Activated naive CD4-positive, alpha-beta T cell treated with anti-CD3 and anti-CD28 coated beads, Interleukin-2, amount 50 U/mL, for 72 hours (primary cell): ENCODE measurements at places on chromosomes 16 and 17. TPM values are rescaled to one million over a fixed set of nuclear protein-coding genes. Genes with fewer than 3 reads are reported as not detected.

The ASPA gene
- total RNA-seq = 0.16 TPM

The SLC5A10 gene
- total RNA-seq = not detected

The CFAP97D1 gene
- not detected for total RNA-seq

The ABCA3 gene
- total RNA-seq = 1.6 TPM

The CD79B gene
- total RNA-seq = 28.7 TPM

The KRT25 gene
- total RNA-seq = not detected

The INTS2 gene
- total RNA-seq = 31.4 TPM

The ABCA6 gene
- not detected for total RNA-seq

DNA sequence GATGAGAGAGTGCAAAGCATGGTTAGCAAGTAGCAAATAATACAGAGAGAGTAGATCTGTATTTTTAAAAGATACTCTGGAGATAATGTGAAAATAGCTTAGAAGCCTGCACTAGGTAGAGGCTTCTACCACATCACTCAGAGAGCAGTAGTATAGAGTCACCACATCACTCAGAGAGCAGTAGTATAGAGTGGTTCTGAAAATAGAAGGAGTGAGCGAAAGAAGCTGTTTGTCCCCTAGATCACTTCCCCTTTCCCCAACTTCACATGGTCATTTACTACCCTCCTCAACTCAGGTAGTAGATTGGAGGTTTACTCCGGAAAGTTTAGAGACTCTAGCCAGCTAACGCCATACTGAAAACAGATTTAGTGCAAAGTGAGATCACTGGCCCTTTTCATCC, 17.1 kb downstream of the DGKE start:
- DNase-seq = no peak

DNA sequence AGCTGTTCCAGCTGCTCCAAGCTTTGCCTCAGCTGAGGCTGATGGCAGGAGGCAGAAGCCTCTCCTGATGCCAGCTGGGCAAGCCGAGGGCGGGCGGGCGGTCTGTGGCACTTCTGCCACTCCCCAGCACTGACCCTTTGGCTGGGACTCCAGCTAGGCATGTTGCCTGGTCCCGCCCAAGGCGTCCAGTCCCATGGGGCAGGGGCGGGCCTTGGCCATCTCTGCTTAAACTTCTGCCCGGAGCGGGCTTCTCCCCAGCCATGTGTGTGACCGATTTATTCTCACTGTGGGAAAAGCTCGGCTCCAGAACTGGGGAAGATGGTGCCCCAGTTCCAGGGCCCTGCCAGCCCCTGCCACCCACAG, 349.1 kb downstream of the SEC14L1 start:
- no peak for DNase-seq

GRCh38 chr17:66540131-66540781, 237.8 kb downstream of the PRKCA start:
- DNase-seq = no peak

GRCh38 chr17:1153795-1154546, 25.8 kb downstream of the ABR start:
- DNase-seq = no peak

GRCh38 chr17:44318077-44318892, 6.3 kb downstream of the SLC25A39 start:
- no peak for DNase-seq

- no peak for DNase-seq
These were observed 33.0 kb upstream of the FOXJ1 start for GRCh38 chr17:76174037-76174436.

DNA sequence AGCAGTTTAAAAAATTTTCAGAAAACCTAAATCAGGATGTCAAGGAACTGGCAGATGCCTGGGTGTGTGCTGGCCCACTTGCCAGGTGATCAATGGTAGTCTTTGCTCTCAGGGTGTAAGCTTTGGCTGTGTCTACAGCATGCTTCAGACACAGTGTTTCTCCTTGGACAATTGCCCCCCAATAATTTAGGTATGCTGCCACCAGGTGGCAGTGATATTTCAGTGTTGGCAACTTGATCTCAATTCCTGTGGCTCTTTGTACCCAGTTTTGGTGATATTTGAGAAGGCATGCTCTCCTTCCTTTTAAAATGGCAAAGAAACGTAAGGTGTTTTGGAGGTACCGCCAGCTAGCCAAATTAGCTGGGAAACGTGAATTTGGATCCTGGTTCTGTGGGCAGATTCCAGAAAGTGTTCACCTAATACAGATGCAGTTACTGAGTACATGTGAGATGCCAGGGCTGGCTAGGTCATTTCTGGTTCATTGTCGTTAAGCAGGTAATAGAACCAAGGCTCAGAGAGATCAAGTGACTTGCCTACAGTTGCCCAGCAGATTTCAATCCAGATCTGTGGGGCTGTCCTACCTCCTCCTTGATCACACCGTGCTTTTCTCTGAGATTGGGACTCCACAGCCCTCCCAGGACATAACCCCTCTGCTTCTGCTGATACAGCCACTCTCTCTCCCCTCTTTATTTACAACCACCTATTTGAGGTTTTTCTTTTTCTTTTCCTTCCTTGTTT, 155.6 kb upstream of the PLCG2 start:
- DNase-seq = peak; percentile 61

DNA sequence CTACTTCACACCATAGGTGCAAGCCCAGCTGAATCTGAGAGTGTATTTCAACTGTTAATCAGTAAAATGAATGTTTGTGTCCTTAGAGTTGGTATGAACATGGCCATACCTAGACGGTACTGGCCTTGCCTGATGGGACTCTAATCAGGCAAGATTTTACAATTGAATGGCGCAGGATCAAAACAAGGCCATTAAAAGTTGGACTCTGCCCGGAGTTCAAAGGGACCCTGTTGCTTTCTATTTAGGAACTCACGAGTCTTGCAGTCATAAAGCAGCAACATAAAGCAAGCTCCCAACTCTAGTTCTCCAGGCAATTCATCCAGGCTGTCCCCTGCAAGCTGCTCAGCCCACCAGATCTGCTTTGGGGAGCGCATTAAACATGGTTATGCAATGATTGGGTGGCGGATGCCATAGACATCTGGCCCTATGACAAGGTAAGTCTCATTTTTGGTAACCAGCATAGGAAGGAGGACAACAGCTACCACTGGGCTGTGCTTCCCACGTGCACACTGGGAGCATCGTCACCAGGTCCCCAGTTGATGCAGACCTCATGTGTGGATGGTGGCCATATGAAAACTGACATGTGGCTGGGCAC, 8.8 kb downstream of the TMEM186 start:
- no peak for DNase-seq

DNA sequence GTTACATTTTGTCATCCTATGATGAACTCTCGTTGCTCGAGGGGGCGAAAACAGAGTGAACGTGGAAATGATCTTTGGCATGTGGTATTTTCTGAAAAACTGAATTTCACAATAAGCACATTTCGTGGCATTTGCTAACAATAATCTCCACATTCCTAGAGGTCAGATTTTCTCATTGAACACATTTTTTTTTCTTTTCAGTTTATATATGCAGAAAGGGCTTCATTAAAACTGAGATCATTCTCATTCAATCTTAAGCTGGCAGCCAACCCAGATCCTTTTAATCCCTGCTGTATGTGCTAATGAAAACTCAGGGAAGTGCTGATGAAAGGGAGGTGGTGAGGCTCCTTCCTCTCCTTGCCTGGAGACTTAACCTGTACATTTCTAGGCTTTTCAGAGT, 52.6 kb downstream of the PRKCA start:
- DNase-seq = no peak

- DNase-seq = no peak
These were observed 629 bp upstream of the UNC119 start for GRCh38 chr17:28553000-28553505.

GRCh38 chr16:922051-922450, 48.7 kb downstream of the LMF1 start:
- no peak for DNase-seq

- no peak for DNase-seq
These were observed 3.3 kb upstream of the AXIN2 start for GRCh38 chr17:65564793-65565192.

- DNase-seq = no peak
These were observed 29.6 kb downstream of the TEKT5 start for GRCh38 chr16:10665166-10665565.

- DNase-seq = no peak
These were observed at the start of gene CD300LD for GRCh38 chr17:74592087-74592990. Gene CD300LD (minus strand): TSS chr17:74592283. CDS start chr17:74592202, 81 bp downstream.

GRCh38 chr17:17515934-17516930, 20.0 kb upstream of the RASD1 start:
- no peak for DNase-seq

DNA sequence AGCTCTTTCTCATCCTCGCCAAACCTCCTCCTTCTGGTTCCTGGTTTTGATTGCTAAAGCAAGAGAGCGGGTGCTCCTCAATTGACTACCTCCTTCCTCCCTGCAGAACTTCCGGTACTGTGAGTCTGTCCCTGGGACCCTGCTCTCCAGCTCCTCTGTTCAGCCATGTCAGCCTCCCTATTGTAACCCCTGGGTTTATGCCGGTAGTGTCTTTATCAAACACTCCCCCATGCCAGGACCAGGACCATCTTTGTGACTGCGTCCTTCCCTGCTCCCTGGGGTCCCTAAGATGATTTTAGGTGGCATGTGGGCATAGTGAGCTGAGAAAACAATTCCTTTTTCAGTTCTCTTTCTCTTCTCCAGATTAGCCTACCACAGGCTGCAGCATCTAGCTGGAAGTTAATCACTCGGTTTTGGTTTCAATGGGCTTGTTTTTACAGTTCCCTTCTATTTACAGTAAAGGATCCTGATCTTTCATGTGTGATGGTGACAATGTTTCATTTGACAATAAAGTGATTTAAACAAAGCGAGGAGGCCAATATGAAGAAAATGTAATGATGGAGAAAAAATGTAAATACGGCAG, 27.7 kb upstream of the IL21R start:
- DNase-seq = no peak

- no peak for DNase-seq
These were observed 824.7 kb downstream of the KCNJ18 start for GRCh38 chr17:22516861-22517636.

DNA sequence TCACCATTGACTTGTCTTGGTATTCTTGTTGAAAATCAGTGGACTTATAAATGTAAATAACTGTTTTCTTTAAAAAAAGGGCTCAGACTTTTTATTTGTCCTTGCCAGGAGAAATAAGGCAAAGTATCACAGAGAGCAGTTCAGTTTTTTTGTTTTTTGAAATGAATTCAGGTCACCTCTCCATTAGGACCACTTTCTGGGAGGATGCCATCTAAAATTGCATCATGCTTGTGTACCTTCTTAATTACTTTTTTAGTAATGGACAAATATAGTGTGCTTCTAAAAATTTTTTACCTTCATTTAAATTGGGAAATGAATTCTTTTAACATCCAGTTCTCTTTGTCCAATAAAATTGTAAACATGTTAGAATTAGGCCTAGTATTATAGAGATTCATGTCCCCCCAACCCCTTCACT, 210.0 kb downstream of the BCAS3 start:
- no peak for DNase-seq

- DNase-seq = no peak
These were observed 19.2 kb downstream of the ARHGAP27 start for GRCh38 chr17:45413498-45413923.

DNA sequence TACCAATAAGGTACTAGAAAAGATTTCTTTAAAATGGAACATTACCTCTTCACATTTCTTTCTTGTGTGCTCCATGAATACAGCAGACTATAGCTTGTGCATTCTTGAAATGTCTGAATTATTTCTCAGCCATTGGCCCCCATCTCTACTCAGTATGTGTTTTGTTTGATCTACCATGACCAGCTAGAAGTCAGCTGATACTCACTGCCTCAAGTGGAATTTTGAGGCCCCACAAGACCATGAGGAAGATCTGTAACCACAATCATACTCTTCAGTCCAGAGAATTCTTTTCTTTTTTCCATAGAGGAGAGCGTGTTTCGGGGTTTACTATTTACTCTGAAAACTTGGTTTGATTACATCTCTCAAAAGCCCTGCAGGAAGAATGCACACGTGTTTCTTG, 319.1 kb downstream of the TOX3 start:
- DNase-seq = no peak

DNA sequence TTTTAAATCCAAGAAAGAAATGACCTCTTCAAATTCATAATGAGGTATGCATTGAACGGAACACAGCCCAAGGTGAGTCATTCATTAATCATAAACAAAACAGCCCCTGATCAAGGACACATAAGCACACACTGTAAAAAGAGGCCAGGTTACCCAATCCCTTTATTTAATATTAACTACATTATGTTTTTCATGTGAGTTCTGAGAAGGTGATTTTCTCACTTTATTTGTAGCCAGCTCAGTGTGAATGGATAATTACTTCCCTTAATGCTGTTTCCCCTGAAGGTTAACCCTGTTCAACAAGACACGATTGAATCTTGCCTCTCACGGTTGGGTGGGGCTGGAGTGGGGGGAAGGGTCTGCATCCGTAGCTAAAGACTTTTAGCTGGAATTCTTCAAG, 257.3 kb upstream of the SALL1 start:
- DNase-seq = no peak

- DNase-seq = no peak
These were observed 473 bp upstream of the TPPP3 start for GRCh38 chr16:67393788-67394154.

- no peak for DNase-seq
These were observed 8.9 kb upstream of the NDEL1 start for GRCh38 chr17:8426802-8427201.

DNA sequence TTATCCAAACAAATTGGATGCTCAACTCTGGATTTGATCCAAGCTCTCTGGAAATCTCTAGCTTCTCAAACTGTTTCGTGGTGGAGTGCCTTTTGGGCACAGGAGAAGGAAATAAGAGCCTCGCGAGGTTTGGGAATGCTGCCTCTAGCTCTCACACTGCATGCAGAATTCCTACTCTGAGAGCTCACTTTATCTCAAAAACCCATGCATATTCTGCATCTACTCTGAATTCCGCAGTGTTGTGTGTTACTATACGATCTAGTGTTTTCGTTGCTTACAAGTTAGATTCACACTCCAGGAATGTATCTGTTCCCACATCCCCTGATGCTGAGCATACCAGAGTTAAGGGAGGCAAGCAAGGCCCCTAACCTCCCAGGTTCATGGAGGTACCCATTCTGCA, 462.7 kb downstream of the WWOX start:
- DNase-seq = no peak

DNA sequence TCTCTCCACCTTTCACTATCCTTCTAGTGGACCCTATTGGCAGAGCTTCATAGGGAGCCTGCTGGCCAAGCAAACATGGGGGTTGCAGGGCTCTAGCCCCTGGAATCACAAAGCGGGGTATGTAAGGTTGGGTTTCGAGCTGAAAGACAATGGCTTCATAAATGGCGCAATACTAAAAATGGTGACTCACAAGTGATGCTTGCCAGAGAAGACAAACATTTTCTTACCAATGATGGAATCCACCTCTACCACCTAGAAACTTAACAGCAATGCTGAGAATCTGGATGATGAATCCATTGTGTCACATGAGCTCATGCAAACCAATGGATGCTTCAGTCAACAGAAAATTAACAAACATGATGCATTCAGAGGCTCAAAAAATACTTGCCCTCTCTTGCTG, 375.3 kb upstream of the PSMD7 start:
- no peak for DNase-seq
